Glomerular endothelial cell (primary cell): ENCODE measurements at places on chromosomes 4 and X. TPM values are rescaled to one million over a fixed set of nuclear protein-coding genes. Genes with fewer than 3 reads are reported as not detected.

DNA sequence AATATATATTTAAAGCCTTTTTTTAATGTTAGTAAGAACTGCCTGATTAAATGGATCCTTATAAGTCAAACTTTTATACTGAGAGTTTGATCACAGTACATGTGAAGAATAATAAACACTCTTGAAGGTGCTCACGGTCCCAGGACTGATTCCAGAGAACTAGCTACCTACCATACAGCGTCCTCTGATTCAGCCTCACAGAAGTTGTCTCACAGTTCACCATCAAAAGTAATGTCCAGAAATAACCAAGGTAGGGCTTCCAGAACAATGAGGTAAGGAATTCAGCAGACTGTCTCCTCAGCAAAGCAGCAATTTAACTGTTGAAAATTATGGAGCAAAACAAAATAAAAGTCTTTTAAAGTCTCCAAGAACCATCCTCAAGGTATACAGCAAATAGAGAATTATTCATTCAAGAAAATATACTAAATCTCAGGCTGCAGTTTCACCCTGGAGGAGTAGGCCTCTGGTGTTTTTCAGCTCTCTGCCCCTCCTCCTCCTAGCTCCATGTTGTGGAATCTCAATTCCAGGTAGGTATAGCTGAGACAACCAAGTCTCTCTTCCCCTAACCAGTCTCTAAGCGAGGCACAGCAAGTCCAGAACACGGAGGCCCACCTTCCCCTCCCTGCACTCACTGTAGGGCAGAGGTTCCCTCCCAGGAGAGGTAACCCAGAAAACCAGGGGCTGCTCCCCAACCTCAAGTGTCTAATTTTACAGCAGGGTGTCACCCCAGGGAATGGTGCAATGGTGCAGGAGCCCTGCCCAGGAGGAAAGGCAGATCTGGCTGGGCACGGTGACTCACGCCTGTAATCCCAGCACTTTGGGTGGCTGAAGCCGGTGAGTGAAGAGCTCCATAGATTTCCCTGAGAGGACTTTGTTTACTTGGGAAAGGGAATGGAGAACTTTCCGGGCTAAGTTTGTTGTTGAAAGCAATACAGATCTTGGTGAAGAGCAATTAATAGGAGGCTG, 28.6 kb downstream of the FAM241A start:
- DNase-seq: no peak

DNA sequence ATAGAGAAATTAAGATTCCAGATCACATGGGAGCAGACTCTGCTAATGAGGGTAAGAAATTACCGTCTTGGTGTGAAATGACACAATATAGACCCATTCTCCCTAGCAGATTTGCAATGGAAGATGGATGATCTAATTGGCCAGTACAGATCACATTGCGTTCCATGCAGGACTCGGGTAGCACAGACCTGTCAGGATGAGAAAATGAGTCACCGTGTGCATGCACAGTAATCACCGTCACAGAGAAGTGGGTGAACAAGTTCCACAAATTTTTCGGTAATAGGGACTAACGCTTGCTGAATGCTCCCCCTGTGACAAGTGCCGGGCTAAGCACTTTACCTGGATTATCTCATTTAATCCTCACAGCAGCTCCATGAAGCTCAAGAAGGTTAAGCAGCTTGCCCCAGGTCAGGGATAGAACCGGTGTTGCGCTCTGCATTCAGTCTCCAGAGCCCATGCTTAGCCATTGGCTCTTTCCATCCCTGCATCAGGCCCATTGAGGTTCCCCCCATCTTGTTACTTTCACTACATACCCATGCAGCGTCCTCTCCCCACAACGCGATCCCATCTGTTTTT, 375.6 kb downstream of the FBXW7 start:
- DNase-seq: no peak

- no peak for DNase-seq
These were observed 122.3 kb upstream of the TBL1X start for GRCh38 chrX:9342561-9343051.

DNA sequence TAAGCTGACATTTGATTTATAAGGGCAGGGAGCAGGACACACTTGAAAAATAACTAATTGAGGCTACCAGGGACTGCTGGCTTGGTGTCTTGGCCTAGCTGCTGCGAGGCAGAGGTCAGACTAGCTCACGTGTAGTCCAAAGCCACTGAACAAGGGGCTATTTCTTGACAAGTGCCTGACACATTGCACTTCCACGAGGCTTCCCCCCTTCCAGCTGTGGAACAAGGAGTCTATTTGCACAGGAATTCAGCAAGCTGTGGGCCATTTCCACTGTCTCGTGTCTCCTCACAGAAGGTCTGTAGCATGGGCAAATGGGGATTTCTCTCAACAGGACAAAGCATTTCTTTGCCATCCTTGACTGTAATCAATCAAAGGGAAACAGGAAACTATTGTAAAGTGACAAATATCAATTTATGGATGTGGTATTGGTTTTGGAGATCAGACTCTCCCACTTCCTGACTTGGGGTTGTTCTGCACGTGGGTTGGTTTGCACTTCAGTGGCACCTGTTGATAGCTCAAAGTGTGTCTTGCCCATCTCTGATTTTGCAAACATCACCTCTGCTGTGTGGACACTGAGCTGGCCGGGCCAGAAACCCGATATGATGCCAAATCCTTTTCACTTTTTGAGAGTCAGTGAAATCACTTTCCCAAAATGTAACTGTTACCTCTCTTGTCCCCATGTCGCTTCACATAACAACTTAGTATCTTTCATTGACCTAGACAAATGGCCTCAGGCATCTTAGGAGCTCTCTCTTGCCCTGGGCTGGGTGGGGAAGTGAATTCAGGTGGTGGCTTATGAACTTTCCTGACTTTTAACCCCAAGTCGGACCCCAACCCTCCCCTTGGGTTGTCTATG, 107.4 kb upstream of the MAMLD1 start:
- DNase-seq: no peak

DNA sequence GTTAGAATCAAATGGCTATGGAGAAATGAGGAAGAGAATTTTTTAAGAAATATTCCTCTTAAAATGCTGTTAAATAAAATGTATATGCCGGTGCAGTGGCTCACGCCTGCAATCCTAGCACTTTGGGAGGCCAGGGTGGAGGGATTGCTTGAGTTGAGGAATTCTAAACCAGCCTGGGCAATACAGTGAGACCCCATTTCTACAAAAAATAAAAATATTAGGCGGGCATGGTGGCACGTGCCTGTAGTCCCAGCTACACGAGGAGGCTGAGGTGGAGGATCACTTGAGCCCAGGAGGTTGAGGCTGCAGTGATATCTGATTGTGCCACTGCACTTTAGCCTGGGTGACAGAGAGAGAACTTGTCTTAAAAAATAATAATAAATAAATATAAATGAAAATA, 7.9 kb upstream of the FUNDC1 start:
- DNase-seq: no peak

DNA sequence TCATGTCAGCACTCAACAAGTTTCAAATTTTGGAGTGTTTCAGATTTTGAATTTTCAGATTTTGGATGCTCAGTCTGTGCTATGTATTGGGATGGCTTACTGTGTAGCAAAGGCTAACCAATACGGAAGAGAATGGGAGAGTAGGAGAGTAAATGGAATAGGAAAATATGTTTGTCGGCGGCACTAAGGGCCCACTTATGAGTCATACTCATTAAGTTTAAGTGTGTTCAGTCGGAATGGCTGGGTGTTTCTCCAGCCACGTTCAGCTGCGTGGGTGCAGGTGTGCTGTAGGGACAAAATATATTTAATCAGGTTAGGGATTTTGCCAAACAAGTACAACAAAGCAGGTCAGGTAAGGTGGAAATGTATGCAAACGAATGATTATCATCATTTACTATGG, 13.6 kb downstream of the FTHL17 start:
- DNase-seq: no peak

DNA sequence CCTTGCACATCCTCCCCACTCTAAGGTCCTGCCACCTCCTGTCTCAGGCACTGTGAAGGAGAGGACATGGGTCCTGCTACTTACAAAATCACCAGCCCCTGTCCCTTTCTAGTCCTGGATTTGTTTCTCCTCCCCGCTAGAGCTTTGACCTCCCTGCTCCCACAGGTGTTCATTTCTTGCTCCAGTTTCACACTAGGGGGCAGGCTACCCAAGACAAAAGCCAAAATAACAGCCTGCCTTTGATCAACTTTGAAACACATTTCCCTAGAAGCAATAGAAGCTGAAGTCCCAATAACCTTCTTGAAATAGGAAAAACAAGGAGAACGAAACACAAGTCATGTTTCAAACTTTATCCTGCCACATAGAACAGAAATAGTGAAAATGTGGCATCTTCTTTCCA, 164.4 kb downstream of the QDPR start:
- DNase-seq: no peak

- DNase-seq: no peak
These were observed 84.3 kb downstream of the SPRY1 start for GRCh38 chr4:123480706-123481418.

GRCh38 chr4:168847771-168848502, 162.1 kb downstream of the CBR4 start:
- no peak for DNase-seq

DNA sequence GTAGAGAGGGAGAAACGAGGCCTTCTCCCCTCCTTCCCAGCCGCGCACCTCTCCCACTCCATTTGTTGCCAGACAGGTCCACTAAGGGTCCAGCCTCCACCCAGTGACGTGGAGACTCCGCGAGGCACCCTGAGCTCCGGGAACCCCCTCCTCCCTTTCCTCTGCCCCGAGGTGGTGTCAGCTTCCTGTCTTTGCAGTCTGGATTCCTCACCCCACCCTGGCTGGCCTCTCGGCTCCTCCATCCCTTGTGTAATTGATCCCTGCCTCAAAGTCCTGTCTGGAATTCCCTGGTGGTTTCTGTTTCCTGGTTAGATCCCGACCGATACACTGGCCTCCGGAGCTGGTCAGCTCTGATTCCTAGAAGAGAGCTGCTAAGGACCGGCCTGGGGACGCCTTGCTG, 105.9 kb upstream of the SCOC start:
- no peak for DNase-seq

DNA sequence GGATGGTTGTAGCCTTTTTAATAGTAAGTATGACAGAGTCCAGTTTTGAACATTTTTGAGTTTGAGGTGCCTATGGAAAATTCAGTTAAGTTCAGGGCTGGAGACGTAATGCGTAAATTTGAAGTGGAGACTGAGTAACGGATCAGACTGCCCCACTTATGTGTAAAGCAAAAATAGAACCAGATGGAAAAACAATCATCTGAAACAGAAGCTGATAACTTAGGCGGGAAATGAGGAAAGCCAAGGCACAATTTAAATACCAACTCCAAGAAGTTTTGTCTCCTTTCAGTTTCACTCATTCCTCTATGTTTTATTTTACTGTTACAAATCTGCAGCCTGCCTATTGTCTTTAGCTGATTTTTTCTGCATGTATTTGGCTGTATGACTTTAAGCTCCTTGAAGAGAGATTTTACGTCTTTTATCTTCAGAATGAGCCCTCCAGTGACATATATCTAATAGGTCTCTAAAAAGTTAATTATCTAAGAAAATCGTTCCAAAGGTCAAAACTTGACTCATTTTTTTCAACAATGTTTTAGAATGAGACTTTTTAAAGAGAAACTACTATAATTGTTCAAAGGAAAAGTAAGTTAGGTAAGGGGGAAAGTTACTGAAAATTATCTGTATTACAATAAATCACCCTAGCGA, 1.1 kb downstream of the SGCB start:
- DNase-seq: no peak

- DNase-seq: no peak
These were observed 73.0 kb upstream of the FRMPD4 start for GRCh38 chrX:12065251-12065650.

DNA sequence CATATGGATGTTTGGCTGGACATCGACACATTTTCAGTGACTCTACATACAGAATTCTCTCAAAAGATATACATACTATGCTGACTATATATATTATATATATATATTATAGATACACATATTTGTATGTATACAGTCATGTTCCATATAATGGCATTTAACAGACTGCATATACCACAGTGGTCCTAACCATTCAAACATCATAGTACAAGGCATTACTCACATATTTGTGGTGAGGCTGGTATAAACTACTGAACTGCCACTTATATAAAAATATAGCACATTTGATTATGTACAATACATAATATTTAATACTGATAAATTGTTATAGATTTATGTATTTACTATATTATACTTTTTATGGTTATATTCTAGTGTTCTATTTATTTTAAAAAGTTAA, 168.5 kb downstream of the IL15 start:
- no peak for DNase-seq

GRCh38 chr4:169253113-169253671, 17.6 kb downstream of the SH3RF1 start:
- DNase-seq: no peak

DNA sequence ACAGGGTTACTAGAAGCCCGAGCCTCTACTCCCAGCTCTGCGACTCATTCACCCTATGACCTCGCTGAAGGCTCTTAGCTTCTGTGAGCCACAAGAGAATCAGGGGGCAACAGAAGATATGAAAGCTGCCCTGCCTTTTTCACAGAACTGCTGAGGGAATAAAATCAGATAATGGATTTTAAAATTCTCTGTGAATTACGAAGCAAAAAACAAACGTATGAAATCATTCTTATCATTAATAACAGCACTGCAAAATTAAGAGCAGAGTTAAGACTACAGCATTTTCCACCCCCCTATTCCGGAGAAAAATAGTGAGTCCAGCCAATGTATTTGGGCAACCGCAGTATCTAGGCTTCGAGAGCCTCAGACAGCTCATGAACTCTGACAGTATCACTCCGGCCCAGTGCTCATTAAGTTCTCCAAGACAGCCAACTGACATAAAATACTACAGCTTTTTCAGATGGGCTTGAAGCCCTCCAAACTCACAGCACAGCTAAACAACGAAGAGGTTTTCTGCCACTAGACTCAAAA, 33.4 kb downstream of the AFAP1 start:
- DNase-seq: no peak

DNA sequence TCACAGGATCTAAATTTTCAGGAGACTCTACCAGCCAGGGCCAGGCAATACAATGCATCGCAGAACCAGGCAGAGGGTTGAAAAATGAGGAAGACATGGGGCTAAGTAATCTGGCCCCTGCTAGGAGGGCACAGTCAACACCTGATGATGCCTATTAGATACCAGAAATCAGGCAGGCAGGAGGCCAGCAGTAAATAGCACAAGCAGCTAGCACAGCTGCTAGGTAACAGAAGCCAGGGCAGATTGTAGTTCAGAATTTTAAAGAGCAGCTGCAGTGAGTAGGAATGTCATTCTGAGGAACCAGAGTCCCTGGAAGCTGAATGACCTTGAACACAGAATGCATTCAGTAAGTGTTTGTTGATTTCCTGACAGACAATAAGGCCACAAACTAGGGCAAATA, 38.8 kb upstream of the TRPC5OS start:
- no peak for DNase-seq

- DNase-seq: no peak
These were observed 131.6 kb downstream of the HMX1 start for GRCh38 chr4:8739820-8740665.

GRCh38 chr4:65552057-65552456, 118.2 kb downstream of the EPHA5 start:
- no peak for DNase-seq

VCX2 gene
- total RNA-seq: not detected in 2 replicates

EXOC1L gene
- total RNA-seq: not detected in 2 replicates

CHIC2 gene
- 46.9 and 59.4 TPM in 2 replicates for total RNA-seq

GPR34 gene
- not detected in 2 replicates for total RNA-seq

KIT gene
- total RNA-seq: 54.5 and 129 TPM in 2 replicates
